Left lung (tissue), 14 donors: ENCODE measurements at places on chromosomes 5 and 9. TPM values are rescaled to one million over a fixed set of nuclear protein-coding genes. Genes with fewer than 3 reads are reported as not detected.

DNA sequence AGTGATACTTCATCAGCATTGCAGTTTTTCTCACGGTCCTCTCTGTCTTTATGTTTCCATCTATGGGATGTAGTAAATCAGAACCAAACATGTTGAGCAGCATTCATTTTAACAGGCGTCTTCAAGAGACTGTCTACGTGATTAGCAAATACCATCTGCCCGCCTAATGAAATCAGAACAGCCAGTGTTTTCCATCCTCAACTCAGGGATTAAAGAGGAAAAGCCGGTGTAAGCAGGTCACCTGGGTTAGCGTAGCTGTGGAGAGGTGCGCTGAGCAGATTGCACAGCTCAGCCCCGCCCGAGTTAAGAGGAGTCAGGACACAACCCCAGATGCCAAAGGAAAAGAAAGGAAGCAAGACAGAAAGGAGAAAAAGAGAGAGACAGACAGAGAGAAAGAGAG lies 54.3 kb upstream of the ANKRD33B start:
- no peak for DNase-seq

- DNase-seq: no peak
Observed at GRCh38 chr5:172078726-172079345, 72.4 kb upstream of the FBXW11 start.

- no peak for DNase-seq
Observed at GRCh38 chr5:35956429-35956828, 18.0 kb upstream of the CAPSL start.

- DNase-seq: no peak
Observed at GRCh38 chr9:118104363-118104762, 400.2 kb downstream of the TLR4 start.

GRCh38 chr5:68683632-68684036 lies 410.2 kb upstream of the SLC30A5 start:
- DNase-seq: no peak

Gene AP3B1
- polyA plus RNA-seq: 61.2 TPM
